ENCODE measurements at places on chromosomes 3 and 15.

GRCh38 chr15:69134791-69135190 is 25.6 kb upstream of the GLCE start:
- H3K4me3 ChIP-seq: no peak overlapping the region
- H3K4me1 ChIP-seq: no peaks in the 10 kb centered on the region
- peaks cover 46% of the 10 kb centered on the region for H3K27me3 ChIP-seq
- no peak overlapping the region for H3K27ac ChIP-seq
- no peak for DNase-seq
- H3K36me3 ChIP-seq: no peaks in the 10 kb centered on the region

DNA sequence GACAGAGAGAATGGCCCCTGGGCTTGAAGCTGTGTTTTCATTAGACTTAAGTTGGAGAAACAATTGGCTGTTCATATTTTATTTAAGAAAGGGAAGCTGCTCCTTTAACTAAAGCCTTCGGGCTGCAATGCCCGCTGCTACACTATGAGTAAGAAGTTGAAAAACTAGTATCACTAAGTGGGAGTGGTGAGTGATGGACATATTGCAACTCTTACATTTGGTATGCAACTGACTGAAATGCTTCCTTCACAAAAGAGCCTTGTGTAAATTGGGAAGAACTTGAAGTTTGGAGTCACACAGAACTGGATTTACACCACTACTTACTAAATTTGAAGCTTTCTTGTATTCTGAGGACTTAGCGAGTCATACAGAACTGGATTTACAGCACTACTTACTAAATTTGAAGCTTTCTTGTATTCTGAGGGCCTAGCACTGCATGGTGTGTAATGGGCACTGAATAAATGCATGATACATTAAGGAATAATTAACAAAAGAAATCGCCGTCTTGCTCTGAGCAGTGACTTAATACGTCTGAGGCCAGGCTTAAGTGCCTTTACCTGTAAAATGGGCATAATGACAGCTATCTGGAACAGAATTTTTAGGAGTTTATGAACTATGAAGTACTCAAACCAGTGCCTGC is 149.5 kb downstream of the RYR3 start:
- no peak for DNase-seq
- H3K27ac ChIP-seq: no peak overlapping the region
- no peaks in the 10 kb centered on the region for H3K4me1 ChIP-seq
- H3K27me3 ChIP-seq: no peaks in the 10 kb centered on the region

DNA sequence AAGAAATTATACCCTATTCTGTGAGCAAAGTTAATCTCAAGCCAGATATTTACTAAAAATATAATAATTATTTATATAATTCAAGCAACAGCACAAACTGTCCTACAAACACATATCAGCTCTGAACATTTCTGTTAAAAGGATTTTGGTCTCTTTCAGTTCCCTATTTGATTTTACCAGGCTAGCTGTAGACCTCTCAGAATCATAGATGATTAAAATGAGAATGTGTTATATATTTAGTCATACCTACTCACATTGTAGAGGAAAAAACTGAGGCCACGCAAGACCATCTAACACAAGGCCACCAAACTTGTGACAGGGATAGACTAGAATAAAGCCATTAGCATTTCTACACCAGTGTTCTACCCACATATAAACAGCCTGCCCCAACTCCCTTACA is 28.5 kb downstream of the ACKR4 start:
- H3K27ac ChIP-seq: no peak overlapping the region
- H3K27me3 ChIP-seq: no peaks in the 10 kb centered on the region
- H3K4me1 ChIP-seq: no peaks in the 10 kb centered on the region
- no peak for DNase-seq

DNA sequence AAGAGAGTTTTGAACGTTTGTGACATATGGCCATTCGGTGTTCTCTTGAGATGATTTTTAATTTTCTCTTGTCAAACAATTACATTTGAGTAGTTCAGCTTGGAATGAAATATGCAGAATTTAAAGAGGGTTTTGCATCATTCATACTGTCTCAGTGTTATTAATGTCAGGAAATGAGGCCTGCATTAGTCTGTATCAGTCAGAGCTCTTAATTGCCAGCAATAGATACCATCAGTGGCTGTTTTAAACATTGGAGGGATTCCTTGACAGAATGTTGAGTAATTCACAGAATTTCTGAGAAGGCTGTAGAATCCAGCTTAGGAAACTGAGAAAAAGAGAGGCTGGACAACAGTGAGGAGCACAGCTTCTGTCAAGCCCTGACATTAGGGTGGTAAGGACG is 722.0 kb downstream of the NR2F2 start:
- DNase-seq: no peak
- H3K4me1 ChIP-seq: no peaks in the 10 kb centered on the region
- H3K27ac ChIP-seq: no peak overlapping the region

DNA sequence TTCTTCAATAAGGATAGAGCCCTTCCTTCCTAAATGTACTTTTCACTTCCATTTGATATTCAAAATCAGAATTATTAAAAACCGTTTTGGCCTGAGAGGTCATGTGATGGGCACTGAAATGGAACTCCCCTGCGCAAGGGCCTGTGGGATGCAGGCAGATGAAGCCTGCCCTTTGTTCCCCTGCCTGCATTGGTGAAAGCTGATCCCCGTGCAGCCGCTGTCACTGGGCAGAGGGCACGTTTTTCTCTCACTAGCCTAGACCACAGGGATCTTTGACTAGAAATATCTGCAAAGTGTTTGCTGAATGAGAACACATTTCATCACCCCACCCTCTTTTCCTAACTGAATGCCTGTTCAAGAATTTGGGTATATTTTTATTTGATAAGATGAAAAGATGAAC is 74.9 kb downstream of the TIPARP start:
- H3K36me3 ChIP-seq: peaks cover 4% of the 10 kb centered on the region
- H3K4me1 ChIP-seq: no peaks in the 10 kb centered on the region
- DNase-seq: no peak

- DNase-seq: no peak
- H3K36me3 ChIP-seq: peaks cover under 1% of the 10 kb centered on the region
- H3K4me3 ChIP-seq: no peak overlapping the region
- no peaks in the 10 kb centered on the region for H3K4me1 ChIP-seq
- no peak overlapping the region for H3K27ac ChIP-seq
These were observed 59.6 kb downstream of the ITGA11 start for GRCh38 chr15:68372291-68372811.

DNA sequence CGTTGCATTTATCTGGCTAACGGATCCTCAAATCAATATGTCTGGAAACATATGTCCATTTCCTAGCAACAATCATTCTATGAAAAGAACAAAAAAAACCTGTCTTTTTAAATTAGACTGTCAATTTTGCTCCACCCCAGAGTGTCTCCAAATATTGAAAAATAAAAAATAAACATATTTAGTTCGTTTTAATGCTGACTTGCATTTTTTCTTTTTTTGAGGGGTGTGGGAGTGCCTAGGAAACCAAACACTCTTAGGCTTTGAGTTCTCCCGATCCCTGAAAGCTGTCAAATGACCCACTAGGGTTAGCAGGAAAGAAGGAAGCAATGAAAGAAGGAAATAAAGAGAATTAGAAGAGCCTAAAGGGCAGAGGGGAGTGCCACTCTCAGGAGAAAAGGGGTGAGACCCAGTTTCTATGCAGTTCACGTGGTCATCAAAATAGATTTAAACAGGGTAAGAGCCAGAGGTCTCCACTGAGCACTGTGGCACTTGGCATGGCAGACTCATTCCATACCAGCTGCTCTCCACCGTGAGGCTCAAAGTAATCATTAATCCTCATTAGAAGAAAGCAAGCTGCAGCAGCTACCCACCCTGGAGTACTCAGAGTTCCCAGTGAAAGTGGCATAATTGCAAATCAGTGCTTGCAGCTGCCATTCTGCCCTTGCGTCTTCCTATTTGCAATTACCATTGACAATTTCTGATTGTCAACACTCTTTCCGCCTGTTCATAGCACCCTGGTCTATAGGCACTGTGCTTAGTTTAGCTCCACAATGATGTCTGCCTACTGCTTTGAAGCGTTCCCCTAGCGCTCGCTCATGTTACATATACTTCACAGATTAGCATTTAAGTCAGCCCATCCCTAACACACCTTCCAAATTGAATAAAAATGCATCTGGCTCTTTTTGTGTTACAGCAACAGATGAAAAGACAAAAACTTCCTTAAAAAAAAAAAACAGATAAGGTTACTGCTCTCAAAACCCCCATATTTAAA is 32.3 kb downstream of the PDZRN3 start:
- H3K4me1 ChIP-seq: no peaks in the 10 kb centered on the region
- no peaks in the 10 kb centered on the region for H3K36me3 ChIP-seq
- no peak overlapping the region for H3K4me3 ChIP-seq
- no peak for DNase-seq
- H3K27ac ChIP-seq: no peak overlapping the region

GRCh38 chr3:68504201-68504600 is 428.1 kb downstream of the TAFA4 start:
- no peaks in the 10 kb centered on the region for H3K4me1 ChIP-seq
- H3K36me3 ChIP-seq: no peaks in the 10 kb centered on the region
- no peak overlapping the region for H3K4me3 ChIP-seq
- no peak overlapping the region for H3K27ac ChIP-seq

- H3K27me3 ChIP-seq: no peaks in the 10 kb centered on the region
- H3K4me1 ChIP-seq: no peaks in the 10 kb centered on the region
- peaks cover 3% of the 10 kb centered on the region for H3K36me3 ChIP-seq
- no peak overlapping the region for H3K4me3 ChIP-seq
These were observed 41.6 kb downstream of the MB21D2 start for GRCh38 chr3:192875971-192876565.

Data from effector memory CD8-positive, alpha-beta T cell (primary cell).